CD4-positive, alpha-beta T cell treated with Interleukin-6 for 4 hours (primary cell): ENCODE measurements at places on chromosomes 5 and 9.
A peak's percentile ranks its signal among the peaks of the same experiment; 100 is the strongest.

DNA sequence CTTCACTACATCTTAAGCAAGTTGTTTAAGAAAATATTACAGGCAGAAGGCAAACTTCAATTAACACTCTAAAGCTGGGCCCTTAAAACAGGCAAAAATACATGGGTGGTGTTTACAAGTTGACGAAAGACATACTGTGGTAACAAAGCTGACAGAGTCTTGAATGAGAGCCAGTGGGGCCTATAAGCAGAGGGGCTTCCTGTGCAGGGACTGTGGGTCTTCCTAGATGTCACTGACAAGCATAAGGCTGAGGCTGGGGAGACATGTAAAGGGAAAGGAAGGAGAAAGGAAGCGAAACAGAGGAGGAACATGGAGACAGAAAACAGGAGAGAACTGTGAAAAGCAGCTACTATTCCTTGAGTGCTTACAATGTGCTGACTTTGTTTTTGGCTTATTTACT, 308.0 kb upstream of the RPS23 start:
- no peak for DNase-seq

GRCh38 chr5:18811661-18812060, 1176.3 kb downstream of the CDH18 start:
- no peak for DNase-seq

DNA sequence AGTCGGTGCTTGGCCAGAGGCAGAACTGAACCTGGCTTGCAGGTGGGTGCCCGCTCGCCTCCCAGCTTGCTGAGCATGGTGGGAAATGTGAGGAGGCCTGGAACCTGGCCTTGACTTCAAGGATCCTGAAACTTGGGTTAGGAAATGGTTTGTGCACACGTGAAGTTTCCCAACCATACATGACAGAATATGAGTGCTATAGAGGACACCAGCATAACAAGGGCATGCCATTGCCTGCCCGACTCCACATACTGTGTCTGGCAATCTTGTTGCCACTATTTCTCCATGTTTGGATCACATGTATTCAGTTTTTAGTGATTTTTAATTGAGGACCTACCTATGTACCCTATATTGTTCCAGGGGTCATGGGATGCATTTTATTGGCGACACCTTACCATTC, 177.6 kb upstream of the ANKRD55 start:
- DNase-seq, result no peak

- no peak for DNase-seq
Observed at GRCh38 chr9:15935661-15936305, 382.9 kb downstream of the CCDC171 start.

GRCh38 chr5:73296772-73297171, 123.8 kb downstream of the TMEM174 start:
- DNase-seq, result no peak

DNA sequence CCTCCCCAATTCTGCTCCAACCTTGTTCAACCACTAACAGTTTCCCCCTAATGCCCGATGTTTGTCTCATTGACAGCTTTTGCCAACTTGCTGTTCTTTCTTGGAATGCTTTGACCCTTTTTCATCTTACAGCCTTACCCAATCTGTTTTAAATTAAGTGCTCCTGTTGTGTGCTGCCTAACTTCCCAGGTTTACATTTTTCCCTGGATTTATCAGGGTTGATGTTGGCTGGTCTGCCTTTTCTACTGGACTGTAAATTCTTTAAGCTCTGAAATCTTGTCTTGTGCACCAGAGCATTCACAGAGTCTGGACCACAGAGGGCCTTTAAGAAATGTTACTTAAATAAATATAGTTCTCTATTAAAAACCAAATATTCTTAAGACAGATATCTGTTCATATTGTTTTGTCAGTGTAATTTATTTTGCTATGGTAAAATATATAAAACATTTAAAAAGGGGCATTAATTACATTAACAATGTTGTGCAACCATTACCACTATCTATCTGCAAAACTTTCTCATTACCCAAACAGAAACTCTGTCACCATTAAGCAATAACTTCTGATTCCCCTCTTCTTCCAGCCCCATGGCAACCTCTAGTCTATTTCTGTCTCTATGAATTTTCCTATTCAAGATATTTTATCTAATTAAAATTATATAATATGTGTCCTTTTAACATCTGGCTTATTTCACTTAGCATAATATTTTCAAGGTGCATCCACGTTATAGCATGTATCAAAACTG, 73.0 kb downstream of the OSTF1 start:
- DNase-seq, result no peak

GRCh38 chr9:79565245-79565644, 6.5 kb upstream of the TLE4 start:
- no peak for DNase-seq

- DNase-seq, result no peak
Observed at GRCh38 chr5:89342106-89342876, 459.3 kb upstream of the MEF2C start.

DNA sequence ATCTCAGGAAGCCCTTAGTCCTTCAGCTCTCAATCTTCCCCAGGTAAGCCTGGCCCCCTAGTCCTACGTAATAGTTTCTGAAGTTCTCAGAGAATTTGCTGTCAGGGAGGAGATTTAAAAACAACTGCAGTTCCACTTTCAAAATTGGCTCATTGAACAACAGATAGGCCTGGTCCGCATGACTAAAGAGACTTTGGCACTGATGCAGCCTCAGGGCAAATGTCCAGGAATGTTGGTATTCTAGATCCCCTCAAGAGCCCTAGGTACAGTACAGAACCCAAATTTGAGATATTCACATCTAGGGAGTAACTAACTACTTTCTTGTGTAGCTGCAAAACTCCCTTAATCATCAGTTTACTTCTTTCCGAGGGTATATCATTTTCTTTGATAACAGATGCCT, 162.8 kb downstream of the GABRG2 start:
- DNase-seq, result no peak

DNA sequence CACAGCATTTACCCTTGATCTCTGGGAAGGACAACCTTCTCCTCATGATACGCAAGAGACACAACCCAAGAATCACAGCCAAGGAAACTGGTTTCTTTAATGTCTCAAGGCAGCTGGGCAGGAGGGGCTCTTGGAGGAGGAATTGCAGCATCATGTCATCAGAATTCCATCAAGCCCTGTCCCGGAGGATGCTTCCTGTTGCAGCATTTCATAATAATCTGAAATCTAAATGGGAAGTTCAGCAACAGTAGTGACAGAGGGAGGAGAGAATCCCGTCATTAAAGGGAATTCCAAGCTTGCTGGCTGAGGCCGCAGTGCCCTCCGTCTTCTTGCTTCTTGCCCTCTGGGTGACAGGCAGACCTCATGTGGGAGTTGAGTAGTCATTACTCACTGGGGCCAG, 192.7 kb downstream of the TENT4A start:
- DNase-seq, result no peak

DNA sequence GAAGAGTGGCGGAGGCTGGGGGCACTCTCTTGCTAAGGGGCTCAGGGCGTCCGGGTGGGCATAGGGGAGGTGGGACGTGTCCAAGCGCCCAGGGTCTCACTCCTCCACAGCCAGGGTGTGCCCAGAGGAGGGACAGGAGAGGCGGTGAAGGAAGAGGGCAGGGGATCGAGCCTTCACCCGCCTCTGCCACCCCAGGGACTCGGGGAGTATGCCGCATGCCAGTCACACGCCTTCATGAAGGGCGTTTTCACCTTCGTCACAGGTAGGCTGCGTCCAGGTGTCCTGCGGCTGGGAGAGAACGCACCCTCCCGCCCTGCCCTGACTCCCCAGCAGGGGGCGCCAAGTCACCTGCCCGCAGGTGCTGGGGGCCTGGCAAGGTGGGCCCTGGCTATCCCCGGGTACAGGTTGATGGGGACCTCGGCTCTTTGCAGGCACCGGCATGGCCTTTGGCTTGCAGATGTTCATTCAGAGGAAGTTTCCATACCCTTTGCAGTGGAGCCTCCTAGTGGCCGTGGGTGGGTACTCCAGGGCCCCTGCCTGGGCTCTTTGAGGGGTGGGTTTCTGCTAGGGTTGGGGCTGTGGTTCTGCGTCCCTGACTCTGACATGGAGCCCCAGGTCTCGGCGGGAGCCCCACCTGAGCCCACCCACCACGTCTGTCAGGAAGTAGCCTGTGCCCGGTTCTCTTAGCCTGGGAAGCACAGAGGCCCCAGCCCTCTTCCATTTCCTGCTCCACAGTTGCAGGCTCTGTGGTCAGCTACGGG, 552 bp downstream of the TMEM141 start:
- peak; percentile 71 for DNase-seq

DNA sequence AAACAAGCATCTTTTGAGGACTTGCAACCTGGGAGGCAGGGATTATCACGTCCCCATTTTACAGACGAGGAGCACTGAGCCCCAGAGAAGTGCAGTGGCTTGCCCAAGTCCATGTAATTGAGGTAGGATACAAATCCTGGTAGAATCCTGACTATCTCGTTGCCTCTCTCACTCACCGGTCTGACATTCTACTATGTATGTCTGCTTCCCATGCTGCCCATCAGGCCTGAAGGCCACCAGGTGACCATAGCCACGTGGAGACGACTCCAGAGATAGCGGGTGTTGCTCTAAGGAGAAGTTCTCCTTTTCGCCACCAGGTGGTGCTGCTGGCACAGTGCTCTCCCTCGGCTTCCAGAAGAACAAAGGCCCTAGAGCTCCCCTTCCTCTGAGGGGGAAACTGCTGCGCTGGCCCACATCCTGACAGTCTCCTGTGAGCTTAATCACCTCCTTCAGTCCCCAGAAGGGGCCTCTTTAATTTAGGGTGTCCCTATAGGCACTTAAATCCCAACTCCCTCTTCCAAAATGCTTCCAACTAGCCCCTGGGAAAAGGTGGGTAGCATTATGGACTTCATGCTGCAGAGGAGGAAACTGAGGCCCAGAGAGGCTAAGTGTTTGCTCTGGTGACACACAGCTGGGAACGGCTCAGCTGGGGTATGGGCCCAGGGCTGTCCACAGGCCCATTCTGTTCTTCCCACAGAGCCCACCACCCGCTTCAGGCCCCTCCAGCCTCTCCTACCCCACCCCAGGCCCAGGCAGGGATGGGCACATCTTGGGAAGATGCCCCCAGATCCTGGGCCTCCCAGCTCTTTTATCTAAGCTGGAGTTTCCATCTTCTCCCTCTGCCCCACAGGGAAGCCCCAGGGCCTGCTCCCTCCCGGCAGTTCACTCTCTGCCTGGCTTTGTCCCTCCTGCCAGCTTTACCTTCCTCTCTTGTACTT, 6.4 kb downstream of the SLC34A1 start:
- peak; percentile 92 for DNase-seq

DNA sequence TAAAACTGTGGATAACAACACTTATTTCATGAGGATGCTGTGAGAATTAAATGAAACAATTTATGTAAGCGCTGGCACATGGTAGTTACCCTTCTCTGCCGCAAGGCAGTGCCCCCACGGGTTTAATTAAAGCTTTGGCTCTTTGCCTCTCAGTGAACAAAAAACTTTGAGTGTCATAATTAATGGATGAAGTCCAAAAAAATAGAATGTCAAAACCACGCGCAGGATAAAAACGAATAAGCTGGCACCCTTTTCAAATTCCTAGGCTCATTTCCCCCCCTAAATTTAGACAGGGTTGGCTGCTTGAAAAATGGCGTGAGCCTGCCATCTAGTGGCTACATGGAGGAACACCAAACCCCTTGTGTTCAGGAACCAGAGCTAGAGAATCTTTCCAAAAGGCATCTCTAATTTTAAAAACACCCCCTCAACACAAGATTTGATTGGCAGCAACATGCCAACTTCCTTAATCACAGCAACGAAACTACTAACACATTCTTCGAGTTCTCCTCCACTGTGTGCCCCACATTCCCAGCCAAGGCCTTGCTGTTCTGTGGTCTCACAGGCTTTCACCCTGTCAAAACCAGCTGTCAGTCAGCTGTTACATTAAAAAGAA, 29.0 kb upstream of the CCNG1 start:
- peak; percentile 70 for DNase-seq

DNA sequence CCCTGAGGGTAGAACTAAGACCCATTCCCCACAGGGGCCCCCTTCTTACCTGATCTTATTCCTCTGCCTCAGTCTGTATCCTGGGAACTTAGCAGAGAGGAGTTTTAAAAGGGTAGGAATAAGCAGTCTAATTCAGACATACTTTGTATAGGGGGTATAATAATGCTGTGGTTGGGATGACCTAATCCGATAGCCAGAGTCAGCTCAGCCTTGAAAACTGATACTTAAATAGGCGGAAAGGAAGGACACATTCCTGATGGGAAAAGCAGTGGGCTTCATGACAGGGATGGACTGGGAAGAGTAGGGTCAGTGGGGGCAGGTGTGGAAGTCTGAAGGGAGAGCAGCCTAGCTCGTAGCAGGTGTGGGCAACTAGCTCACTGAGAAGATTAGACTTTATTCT, 52.2 kb upstream of the TESK1 start:
- no peak for DNase-seq

GRCh38 chr5:56825222-56825824, 10.0 kb downstream of the MAP3K1 start:
- DNase-seq, result no peak

DNA sequence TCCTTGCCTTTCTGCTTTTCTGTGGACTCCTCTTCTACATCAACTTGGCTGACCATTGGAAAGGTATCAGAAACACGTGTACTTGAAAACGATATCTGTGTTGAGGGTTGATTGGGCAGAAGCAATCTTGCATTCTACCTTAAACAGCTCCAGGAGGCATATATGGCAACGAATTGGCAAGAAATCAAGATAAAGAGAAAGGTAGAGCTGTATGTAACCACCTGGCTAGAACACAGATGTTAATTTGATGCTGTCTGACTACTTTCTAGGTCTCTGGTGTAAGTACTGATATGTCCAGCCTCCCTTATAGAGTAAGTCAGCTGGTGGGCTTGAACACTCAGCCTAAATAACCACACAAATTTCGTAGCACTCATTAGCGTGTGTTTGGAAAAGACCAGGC, 1.3 kb downstream of the MAN1B1 start:
- DNase-seq, result no peak

DNA sequence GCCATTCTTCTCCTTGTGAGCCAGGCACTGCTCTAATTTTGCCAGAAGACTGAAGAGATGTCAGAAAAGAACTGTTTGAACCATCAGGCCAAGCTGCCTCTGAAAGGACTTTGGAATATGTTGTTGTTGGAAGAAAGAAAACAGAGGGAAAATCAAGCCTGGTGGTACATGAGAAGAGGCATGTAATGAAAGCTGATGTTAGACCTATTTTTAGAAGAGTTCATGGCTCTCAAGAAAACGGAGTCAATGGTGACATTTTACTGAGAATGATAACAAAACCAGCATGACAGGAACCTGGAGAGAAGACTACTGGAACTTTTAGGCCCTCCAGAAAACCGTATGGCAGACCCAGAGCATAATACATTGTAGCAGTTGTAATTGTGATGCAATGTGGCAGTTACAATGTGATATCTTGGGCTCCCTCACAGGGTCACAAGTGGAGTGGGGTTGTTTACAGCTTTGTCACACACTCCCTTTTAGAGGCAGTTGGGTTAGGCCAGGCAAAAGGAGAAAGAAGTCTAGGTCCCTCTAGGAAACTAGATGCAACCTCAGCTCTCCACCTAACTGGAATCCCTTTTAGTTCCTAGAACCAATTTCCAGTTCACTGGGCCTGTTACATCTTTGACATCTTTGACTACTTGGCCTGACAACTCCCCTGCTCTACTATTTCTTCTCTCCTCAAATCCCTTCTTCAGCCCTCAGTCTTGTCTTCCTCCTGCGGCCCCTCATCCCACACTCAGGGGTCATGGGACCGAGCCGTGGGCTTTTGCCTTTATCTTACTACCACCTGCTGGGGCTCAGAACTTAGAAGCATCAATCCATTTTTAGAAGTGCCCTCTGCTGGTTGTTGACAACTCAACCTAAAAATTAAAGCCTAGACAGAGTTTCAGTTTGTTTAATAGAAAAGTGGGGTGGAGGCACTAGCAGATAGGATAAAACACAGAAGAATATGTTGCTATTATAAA, 61.2 kb upstream of the JAK2 start:
- DNase-seq, result peak; percentile 14

- no peak for DNase-seq
Observed at GRCh38 chr9:72427801-72428200, 62.8 kb upstream of the ZFAND5 start.
